Stimulated activated CD8-positive, alpha-beta memory T cell treated with anti-CD3 and anti-CD28 coated beads, Interleukin-4, amount 100 ng/mL, for 4 hours (primary cell): ENCODE measurements at places on chromosomes 5 and 9.

DNA sequence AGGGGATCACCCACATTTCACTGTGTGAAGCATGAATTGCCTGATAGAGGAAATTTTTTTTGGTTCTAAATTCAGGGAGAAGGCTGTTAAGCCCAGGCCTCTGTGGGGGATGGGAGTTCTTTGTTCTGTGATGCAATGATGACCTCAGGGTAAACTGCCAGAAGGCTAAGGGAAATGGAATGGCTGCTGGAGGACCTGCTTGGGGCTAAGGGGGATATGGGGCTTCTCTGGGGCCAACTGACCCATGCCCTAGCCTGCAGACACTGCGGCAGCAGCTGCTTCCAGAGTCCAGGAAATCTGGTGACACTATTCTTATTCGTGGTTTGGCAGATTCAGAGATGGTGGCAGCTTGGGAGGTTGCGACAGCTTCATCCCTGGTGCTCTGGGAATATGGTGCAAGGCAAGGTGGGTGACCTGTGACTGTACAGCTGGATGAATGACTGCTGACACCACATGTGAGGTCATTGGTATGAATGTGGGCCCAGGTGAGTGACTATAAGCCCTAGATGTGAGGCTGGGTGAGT, 30.3 kb downstream of the VCP start:
- DNase-seq, result no peak

- DNase-seq, result no peak
Measured at GRCh38 chr9:73135394-73135793, 16.3 kb upstream of the ANXA1 start.

DNA sequence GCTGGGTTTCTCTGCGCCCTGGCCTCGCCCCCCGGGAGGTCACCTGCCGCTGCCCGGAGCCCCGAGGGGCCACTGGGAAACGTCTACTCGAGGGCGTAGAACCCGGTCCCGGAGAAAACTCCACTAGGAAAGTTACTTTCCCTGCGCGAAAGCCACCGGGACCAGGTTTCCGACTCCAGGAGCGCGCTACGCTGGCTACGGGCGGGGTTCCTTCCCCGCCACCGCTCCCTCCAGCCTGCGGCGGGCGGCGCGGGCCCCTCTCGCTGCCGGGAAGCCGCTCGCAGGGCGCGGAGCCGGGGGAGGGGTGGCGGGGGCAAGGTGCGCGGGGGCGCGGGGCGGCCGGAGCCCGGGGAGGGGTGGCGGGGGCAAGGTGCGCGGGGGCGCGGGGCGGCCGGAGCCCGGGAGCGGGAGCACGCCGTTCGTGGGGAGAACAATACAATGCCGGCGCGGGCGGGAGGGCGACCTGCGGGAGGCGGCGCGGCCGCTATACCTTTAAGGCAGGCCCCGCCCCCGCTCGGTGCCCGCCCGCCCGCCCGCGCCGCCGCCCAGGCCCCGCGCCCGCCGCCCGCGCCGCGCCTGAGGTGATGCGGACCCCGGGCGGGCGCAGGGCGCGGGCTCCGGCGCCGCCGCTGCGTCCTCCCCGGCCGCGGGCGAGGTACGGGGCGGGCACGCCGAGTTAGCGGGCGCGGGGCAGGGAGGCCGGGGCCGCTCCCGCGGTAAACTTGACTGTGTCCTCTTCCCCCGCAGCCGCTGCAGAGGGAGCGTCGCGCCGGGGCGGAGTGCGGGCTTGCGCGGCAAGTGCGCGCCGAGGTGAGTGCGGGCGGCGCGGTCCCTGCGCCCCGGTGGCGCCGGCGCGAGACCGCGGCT, 278.1 kb downstream of the AOPEP start:
- no peak for DNase-seq

DNA sequence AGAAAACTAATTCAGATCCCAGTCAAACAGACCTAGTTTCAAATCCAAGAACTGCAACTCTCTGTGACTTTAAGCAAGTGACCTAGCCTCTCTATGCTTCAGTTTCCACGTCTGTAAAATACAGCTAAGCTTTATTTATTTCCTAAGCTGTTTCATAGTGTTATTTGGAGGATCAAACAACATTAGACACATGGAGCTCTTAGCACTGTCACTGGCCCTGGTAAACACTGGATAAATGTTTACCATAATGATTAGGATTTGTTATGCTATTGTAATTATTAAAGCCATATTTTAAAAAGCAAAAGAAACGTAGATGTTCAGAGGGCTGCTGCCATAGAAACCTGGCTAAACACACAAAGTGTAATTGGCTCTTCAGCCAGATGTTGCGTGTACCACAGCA, 26.6 kb upstream of the C5orf58 start:
- no peak for DNase-seq

GRCh38 chr9:16726029-16726428, 144.4 kb downstream of the BNC2 start:
- no peak for DNase-seq

- no peak for DNase-seq
Measured at GRCh38 chr5:177350776-177351391, 584 bp downstream of the LMAN2 start.

- no peak for DNase-seq
Measured at GRCh38 chr5:21007781-21008180, 1019.8 kb upstream of the CDH18 start.

DNA sequence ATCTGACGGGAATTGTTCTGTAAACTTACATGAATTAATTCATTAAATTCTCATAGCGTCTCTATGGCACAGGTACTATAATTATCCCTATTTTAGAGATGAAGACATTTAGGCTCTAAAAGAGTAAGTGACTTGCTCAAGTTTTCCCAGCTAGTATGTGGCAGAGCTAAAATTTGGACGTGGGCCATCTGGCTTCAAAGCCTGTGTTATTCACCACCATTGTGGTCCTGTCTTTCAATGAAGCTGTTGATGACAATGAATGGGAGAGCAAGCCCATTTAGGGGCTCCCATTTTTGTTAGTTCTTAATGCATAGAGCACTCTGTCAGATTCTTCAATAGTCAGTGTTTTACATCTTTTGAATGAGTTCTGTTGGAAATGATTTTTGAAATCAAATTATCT, 236.0 kb upstream of the CD180 start:
- DNase-seq, result no peak

- DNase-seq, result no peak
Measured at GRCh38 chr5:142864290-142865260, 94.4 kb downstream of the ARHGAP26 start.

GRCh38 chr9:37449862-37450632, 15.2 kb downstream of the ZBTB5 start:
- no peak for DNase-seq

DNA sequence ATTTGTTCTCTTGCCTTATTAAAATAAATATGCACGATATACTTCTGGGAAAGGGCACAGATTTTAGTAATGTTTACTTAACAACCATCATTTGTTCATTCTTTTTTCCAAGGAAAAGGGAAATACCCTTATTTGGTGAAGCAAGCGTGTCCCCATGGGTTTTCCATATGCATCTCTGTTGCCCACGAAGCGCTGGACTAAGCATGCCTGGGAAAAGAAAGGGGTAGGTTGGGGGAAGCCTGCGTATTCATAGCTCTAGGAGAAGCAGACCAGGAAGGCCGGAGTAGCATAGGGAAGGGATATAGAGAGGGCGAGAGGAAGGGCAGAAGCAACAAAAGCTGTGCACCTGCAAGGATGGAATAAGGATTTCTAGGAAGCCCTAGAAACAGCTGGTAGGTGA, 61.8 kb upstream of the ACO1 start:
- DNase-seq, result no peak

- no peak for DNase-seq
Measured at GRCh38 chr9:4979239-4979638, 5.8 kb upstream of the JAK2 start.

- DNase-seq, result no peak
Measured at GRCh38 chr5:167998148-167998767, 293.2 kb upstream of the WWC1 start.

GRCh38 chr5:34684281-34684979, 28.3 kb downstream of the RAI14 start:
- DNase-seq, result no peak
